ENCODE measurements at places on chromosomes 4 and X.

DNA sequence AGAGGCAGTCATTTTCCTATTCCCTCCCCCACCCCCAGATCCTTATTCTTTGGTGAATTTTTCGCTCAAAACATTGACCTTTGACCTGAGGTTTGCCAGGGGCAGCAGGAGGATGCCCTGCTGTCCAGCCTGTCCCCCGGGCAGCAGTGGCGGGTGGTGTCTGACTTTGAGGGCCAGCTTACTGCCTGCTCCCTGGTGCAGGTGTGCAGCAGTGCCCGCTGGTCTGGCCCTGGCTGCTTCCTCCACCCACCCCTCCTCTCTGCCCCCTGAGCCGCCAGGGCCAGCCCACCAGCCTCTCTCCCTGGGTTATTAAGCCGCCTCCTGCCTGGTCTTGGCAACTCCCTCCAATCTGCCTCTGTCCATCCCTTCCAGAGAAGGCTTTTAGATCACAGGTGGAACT, 40.8 kb upstream of the GRPEL1 start:
- DNase-seq = no peak

GRCh38 chr4:157886645-157887044, 286.2 kb downstream of the GASK1B start:
- no peak for DNase-seq

- no peak for DNase-seq
These were observed 893.7 kb upstream of the SLIT2 start for GRCh38 chr4:19358015-19358414.

DNA sequence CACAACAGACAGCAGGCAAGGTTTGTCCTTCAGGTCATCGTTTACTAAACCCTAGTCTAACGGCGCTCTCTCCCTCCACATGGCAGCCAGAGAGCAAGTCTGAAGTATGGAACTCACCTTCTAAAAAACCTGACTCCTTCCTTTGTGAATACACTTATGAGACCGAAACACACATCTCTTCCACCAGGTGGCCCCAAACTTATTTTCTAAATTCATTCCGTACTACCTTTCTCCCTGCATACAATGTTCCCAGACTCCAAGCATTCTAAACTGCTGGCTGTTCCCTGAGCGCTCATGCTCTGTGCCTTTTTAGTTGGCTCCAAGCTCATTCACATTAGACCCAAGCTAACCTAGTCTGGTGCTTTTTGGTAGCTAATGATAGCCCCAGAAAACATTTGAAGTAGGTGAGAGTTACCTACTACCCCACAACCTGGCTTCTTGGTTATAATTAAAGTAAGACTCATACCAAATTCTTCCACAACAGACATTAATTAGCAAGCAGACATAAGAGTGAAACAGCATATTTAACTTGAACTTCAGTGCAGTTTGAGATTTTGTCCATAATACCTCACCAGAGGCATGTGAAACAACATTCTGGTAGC, 67.6 kb upstream of the DCLK2 start:
- DNase-seq = no peak

DNA sequence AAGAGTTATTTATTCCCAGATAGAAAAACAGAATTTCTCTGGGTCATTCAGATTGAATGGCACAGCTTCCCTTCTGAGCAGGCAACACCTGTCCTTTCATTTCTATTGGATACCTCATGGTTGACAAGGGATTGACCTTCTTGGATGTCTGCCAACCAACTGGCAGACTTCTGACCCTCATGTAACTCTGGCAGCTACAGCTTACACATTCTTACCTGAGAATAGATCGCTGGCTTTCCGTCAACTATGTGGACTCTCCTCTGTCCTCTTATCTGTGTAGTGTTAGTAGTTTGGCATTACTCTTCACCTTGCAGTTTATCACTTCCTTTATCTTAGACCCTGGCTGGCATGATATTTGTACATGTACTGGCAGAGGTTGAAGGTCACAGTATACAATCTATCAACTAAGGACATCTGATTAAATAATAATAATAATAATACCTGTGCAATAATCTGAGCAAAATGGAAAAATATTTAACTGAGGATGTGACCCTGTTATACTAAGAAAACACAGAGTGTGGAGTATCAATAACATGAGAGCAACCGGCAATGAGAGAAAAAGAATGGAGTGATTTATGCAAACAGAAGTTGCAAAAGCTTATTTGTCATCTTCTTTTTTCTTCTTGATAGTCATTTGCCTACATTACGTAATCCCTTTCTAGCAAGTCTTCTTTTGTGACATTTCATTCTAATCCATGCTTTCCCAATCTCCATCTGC, 1118.2 kb downstream of the ARAP2 start:
- DNase-seq = no peak

- DNase-seq = no peak
These were observed 40.1 kb upstream of the SPOCK3 start for GRCh38 chr4:167274351-167274750.

GRCh38 chrX:3627594-3627993, 85.9 kb downstream of the PRKX start:
- DNase-seq = no peak

DNA sequence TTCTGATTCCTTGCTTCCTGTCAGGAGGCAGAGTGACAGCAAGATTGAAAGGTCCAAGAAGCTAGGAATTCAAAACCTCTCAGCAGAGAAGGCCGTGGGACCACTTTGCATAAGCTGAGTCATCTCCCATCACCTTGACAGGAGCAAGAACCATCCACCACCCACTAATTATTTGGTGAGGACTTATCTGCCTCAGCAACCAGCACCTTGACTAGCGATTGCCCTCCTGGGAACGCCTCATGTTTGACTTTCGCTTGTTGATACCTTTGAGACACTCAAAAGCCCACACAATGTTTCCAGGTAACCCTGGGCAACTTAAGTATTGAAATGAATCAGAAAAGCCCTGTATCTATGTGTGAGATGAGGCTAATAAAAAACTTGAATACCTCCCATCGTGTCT, 233.5 kb upstream of the GYPA start:
- no peak for DNase-seq

GRCh38 chr4:96874657-96875056, 1034.8 kb downstream of the PDHA2 start:
- no peak for DNase-seq

GRCh38 chr4:56619160-56619559, 61.9 kb downstream of the HOPX start:
- no peak for DNase-seq

GRCh38 chrX:43349363-43349762, 306.7 kb upstream of the MAOA start:
- peak; percentile 3 for DNase-seq

DNA sequence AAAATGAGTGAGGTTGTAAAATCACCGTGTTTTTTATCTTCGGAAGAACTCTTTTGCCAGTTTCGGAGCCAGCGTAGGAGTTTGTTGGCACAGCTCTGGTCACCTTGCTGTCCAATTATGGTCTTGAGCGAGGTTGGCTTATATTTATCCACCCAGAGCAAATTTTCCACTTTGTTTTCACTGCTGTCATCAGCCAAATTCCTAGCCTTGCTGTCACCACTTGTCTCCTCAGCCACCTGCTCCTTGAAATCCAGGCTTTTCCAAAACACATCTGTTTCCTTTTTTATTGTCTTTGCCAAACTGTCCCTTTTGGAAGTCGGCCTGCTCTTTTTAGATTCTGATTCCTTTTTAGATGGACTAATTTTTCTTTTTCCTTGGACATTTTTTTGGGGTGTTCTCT, 57.6 kb downstream of the RFC1 start:
- DNase-seq = no peak

DNA sequence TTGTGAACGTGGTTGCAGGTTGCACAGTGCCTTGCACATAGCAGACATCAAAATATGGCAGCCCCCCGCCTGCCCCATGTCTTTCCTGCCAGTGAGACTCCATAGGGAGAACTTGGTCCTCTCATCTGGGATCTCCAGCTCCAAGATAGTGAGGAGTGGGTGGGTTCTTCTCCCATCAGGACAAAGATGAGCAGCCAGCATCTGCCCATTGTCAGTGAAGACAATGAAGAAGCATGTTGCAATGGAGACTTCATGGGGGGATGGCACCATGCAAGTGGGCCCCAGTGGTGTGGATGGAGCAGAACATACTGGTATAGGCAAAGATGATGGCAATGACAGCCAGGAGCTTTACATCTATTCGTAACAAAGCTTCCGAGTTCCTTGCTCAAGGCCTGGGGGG, 80.2 kb downstream of the STARD8 start:
- no peak for DNase-seq

GRCh38 chr4:183863155-183863825, 41.8 kb upstream of the STOX2 start:
- DNase-seq = no peak

GRCh38 chr4:99058228-99058627, 30.4 kb downstream of the ADH5 start:
- no peak for DNase-seq

DNA sequence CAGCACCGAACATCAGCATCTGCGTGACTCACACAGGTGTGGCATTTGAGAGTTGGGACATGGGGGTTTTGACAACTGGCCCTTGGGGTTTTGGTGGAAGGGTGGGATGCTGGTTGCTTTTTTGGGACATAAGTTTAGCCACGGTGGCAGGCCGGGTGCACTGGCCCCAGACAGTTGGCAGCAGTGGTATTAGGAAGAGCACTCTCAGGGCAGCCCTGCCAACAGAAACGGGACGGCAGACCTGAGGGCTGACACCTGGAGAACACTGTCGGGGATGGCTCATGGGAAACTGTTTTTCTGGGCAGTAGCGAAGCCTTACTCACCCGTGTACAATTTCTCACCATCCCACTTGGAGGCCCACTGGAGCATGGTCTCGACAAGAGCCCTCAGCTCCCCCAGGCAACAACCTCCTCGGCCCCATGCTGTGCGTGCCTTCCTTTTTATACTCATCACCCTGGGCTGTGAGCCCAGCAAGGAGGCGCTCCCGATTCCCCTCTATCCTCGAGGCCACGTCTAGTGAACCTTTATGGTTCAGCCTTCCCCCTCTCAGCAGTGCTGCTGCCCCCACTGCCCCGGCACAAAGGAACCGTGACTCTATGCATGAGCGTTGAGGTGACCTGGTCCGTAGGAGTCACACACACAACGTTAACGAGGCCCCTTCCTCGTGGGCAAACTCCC, 30.6 kb downstream of the WDR1 start:
- no peak for DNase-seq

DNA sequence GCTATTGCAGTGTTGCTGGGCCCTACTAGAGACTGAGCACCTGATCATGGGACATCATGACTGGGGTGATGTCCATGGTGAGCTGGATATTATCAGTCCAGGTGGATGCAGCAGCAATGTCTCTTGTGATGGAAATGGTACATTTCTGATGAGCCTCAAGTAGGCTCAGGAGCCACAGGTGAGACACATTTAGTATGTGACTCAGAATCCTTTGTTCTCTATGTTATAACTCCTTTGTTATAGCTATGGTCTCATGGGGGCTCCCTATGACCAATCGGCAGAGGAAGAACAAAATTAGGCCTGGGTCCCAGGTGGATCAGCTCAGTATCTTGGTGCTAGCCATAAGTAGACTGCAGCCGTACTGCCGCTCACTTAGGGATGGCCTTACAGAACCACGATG, 107.9 kb upstream of the FAT1 start:
- no peak for DNase-seq

GRCh38 chrX:77952173-77952572, 17.3 kb downstream of the PGAM4 start:
- no peak for DNase-seq

DNA sequence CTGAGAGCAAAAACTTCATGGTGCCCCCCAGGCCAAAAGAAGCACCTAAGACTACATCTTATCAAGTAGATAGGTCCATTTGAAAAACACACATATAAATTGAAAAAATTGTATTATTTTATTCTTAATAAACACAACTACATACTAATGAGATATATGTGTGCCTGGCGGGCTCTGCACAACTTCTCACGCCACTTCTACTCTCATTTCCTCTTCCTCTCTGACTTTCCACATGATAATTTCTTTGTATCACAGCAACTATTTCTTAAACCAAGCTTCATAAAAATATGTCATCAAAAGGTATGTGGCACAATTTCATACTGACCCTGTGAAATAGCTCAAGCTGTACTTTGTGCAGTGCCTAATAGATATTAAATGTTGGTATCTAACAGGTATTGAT, 10.7 kb upstream of the NPY2R start:
- no peak for DNase-seq

- no peak for DNase-seq
These were observed 2.9 kb downstream of the USP51 start for GRCh38 chrX:55486736-55487135.

DNA sequence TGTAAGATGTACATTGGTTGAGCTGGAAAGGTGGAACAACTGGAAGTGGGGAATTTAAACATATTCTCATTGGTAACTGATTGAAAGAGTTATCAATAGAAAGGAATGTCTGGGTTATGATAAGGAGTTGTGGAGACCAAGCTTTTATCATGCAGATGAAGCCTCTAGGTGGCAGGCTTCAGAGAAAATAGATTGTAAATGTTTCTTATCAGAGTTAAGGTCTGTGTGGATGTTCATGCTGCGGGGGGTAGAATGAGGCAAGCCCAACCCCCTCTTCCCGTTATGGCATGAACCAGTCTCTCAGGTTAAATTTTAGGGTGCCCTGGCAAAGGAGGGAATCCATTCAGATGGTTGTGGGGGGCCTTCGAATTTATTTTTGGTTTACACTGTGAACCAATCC, 16.0 kb downstream of the ARSD start:
- no peak for DNase-seq

GRCh38 chr4:42586775-42587174, 70.1 kb downstream of the ATP8A1 start:
- DNase-seq = no peak

- no peak for DNase-seq
These were observed 427.9 kb downstream of the SPRY1 start for GRCh38 chr4:123824524-123824923.

- DNase-seq = no peak
These were observed 557.7 kb downstream of the RAB28 start for GRCh38 chr4:12926189-12927066.

GRCh38 chr4:140096921-140097320, 57.1 kb downstream of the MAML3 start:
- no peak for DNase-seq

DNA sequence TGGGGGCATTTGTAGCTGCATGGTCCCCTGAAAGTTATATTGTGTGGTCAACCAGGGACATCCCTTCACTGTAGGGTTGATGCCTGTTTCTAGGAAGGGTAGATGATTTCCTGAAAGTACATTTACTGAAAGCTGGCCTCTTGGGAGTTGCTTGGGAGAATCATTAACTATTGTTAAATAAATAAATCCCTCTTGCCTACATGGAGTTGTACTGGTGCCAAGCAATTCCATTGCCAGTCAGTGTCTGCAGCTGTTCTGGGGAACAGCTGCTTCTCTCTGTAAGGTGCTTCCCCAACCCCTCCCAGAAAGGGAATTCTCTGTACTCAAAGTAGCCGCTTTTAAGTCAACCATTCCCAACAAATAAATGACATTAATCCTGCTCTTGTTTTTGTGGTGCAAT, 51.1 kb downstream of the C4orf51 start:
- no peak for DNase-seq

DNA sequence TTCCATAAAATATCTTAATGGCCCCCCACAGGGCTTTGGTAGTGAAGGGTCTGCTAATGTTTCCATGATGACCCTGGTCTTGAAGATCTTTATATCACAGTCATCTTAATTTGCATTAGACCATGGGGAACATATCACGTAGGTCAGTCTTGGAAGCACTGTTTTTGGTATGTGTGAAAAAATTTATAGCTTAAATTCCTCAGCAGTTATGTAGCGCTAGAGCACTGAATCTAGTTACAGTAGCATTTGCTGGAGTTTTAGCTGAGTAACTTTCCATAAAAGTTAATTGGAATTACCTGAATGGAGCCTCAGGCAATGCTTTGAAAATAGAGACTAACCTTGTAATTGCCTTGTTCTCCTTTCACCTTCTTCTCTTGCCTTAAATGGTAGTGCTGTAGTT, 648.8 kb downstream of the IQCM start:
- DNase-seq = no peak

GRCh38 chr4:175891851-175892250, 79.8 kb upstream of the GPM6A start:
- no peak for DNase-seq
